ENCODE measurements at places on chromosomes 5 and 9.

DNA sequence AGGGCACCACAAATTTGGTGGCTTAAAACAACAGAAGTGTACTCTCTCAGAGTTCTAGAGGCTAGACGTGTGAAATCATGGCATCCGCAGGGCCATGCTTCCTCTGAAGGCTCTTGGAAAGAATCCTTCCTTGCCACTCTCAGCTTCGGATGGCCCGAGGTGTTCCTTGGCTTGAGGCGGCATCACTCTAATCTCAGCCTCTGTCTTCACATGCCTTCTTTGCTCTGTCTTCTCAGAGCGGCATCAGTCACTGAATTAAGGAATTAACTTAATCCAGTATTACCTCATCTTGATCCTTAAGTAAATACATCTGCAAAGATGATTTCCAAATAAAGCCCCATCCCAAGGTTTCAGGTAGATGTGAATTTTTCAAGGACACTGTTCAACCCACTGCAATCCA, 211.1 kb upstream of the TRIM32 start:
- DNase-seq = no peak

DNA sequence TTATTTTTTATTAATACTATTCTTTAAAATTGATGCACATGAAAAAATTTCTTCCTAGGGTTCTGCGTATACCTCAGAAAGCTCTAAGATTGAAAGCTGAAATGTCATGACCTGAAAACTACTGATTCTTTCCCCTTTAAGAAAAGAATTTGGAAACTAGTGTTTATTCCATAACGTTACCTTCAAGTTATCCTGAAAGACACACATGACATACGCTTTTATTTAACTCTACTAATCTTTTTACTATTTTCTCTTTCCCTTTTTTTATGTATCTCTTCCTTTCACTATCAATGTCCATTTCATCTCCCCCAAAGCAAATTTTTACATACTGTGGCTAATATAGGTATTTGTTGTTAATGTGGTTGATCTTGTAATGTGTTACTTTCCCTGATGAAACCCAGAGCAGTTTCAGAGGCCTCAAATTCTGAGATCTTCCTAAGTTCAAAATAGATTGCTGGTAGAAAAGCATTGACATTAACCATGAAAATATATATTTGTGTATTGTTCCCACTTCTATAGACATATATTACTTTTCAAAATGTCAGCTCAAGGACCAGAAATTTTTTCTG, 7.4 kb downstream of the NIPBL start:
- no peak for DNase-seq

DNA sequence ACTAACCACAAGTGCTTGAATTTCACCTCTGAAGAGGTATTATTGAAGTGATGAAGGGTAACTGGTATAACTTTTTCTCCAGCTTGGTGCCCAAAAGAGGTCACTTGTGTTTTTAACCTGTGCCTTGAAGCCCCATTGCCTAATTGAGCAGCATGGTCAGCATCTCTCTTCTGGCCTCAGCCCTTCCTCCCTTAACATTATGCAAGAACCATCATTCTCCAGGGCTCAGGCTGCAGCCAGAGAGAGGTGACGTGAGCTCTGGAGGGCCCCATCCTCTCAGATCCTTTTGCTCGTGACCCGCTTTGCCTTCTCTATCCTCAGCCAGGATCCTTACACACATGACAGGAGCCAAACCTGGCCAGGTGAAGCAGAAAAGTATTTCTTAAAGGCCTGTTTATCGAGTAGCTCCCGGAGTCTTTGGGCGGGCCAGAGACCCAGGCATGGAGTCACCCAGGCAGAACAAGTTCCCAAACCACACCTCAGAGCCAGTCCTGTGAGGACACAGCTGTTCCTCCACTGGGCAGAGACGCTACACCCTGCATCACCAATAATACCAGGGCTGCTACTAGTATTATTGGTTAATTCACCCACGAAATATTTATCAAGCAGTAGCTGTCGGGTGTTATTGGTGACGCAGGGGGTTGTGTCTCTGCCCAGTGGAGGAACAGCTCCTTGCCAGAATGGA, 29.6 kb upstream of the BOD1 start:
- no peak for DNase-seq

- no peak for DNase-seq
Measured at GRCh38 chr5:119312403-119312802, 43.4 kb upstream of the TNFAIP8 start.

DNA sequence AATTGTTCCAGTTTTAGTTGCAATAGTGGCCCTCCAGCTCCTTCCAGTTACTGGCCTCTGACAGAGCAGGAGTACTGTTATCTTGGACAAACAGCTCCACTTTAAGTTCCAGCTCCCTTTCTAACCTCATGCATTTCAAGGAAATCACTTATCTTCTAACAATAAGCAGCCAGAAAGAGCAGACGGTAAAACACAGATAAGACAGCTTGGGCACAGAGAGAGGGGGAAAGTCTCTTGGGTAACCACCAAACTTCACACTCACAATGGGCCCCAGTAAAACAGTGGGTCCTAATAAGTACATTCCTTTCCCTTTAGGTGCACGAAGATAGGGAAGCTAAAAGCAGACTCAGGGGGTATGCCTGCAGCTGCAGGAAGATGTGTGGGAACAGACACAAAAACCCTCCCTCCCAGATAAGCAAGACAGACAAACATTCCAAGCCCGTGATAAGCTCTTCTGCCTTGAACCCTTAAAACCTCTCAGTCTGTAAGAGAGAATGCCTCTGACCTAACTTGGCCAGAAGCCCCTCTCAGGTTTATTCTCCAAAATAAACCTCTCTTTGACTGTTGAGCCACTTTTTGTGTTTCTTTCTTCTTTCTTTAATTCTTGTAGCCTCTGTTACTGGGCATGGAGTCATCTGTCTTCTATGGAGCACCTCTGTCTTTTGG, 30.8 kb downstream of the OR1J1 start:
- no peak for DNase-seq

GRCh38 chr9:99561509-99561917, 260.2 kb upstream of the NR4A3 start:
- DNase-seq = no peak

- DNase-seq = no peak
Measured at GRCh38 chr9:130483371-130483971, 38.7 kb downstream of the ASS1 start.

GRCh38 chr5:149503006-149503405, 48.2 kb downstream of the CSNK1A1 start:
- DNase-seq = no peak

DNA sequence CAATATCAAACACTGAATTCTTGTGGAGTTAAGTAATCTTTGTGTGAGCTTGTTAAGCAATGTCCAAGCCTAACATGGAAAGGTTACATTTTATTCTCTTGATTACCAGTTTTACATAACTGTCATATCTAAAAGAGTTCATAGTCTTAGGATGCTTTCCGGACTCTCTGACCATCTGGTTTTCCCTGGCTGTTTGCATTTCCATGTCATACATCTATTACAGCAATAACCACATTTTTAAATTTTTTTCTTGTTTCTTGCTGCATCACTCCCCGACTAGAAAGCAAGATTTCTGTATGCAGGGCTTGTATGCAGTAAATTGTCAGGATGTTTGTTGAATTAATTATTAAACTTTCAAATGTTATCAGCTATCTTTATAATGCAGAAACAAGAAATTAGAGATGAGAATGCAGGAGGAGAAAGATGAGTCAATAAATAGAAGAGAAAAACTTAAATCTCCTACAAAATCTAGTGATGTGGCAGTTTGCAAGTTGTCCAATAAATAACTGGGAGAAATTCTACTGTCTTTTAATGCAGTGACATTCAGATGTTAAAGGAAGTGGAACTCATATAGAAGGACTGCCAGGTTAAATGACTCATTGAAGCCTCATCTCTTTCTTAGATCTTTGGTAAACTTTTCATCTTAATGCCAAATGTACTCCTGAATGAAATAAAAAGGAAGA, 179.6 kb upstream of the SGCD start:
- no peak for DNase-seq

GRCh38 chr5:38596981-38597380, 40.5 kb upstream of the LIFR start:
- no peak for DNase-seq

- DNase-seq = no peak
Measured at GRCh38 chr5:89342106-89342876, 459.3 kb upstream of the MEF2C start.

DNA sequence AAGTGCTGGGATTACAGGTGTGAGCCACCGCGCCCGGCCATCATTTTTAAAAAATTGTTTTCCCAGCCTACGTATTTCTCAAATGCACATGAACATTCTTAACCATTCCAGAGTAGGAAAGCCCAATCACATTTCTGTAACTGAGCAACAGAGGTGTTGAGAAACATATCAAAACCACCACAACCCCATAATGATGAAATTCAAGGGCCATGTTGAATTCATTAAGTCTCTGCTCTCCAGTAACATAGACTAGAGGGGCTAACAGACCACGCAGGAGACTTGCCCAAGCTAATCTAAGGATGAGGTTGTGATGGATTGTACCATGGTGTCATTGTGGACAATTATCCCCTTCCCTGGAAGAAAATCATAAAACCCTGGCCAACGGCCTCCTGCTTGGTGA, 52.9 kb downstream of the MYO10 start:
- DNase-seq = no peak

GRCh38 chr9:114385397-114386181, 2.2 kb downstream of the AKNA start:
- peak; percentile 69 for DNase-seq

- no peak for DNase-seq
Measured at GRCh38 chr9:7273575-7273974, 515.8 kb downstream of the KDM4C start.

GRCh38 chr9:128910906-128911305, 9.9 kb upstream of the PHYHD1 start:
- DNase-seq = no peak

DNA sequence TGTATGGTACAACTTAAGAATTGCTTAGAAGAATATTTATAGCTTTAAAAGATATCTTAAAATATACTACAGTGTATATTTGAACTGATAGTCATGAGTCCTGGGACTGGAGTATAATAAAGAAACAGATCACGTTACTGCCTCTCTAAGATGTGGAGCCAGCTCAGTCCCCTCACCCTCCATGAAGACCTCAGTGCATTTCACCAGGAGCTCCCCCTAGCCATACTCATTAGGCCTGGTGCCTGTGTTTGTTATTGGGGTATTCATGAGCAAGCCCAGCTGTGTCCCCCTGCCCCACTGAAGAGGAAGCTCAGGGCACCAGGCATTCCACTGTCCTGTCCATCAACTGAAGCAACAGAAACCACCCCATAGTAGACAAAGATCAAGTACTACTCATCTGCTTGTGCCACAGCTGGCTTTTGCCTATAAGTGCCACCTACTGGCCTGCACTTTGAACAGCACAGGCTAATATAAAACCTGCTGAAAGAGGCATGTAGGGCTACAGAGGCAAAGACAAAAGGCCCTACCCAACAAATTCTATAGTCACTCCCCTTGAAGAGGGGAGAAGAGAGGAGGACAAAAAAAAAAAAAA, 850.2 kb upstream of the NUDT12 start:
- DNase-seq = no peak

DNA sequence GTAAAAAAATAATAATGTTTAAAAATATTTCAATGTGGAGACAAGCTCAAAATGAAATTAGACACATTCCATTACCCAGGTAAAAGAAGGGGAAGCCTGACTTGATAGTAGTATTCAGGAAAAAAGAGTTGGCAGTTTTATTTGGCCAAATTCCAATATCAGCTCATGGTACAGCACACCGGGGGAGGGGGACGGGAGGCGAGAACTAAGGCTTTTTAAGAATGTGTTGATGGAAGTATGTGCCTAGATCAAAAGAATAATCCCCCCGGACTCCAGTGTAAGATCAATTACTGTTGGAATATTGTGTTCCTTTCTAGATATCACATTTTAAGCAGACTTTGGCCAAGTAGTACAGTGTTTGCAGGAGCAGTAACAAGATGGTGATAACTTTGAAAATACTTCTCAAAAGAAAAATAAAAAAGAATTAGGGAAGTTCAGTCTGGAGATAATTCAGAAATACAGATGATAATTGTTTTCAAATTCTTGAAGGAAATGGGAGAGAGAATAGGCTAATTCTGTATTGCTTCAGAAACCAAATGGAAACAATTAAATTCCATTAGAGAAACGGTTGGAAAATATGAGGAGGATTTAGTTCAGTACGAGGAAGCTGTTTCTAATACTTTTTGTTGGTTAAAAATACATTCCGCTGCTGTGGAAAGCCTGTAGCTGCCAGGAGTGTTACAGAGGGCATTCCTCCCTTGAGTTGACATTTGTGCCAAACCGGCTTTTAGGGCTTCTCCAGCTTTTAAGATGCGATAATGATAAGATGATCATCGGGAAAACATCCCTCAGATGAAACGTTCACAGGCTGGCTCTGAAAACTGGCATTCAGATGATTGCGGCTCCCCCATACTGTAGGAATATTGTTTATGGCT, 98.1 kb upstream of the ERBIN start:
- no peak for DNase-seq

- no peak for DNase-seq
Measured at GRCh38 chr9:92764381-92764987, at the start of gene BICD2. BICD2 (minus strand) TSS chr9:92764833; CDS start chr9:92764744, 89 bp downstream.

- no peak for DNase-seq
Measured at GRCh38 chr5:1823381-1824034, 22.3 kb downstream of the NDUFS6 start.
